ENCODE measurements at places on chromosomes 3 and 15.

DNA sequence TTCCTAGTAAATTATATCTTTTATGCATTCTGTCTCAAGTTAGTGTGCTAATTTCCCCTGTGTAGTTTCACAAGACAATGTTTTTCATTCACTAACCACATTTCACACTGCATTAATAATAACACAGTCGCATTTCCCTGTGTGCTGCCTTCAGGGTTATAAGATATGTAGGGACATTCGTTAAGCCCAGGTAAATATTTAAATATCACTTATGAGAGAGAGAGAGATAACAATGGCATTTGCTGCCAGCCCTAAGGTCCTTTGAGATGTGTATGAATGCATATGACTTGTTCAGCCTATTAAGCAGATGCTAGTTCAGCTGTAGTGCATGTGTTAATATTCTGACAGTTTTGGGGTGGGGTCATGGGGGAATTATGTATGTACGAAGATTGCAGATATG, 876.7 kb downstream of the NAALADL2 start:
- DNase-seq = no peak

DNA sequence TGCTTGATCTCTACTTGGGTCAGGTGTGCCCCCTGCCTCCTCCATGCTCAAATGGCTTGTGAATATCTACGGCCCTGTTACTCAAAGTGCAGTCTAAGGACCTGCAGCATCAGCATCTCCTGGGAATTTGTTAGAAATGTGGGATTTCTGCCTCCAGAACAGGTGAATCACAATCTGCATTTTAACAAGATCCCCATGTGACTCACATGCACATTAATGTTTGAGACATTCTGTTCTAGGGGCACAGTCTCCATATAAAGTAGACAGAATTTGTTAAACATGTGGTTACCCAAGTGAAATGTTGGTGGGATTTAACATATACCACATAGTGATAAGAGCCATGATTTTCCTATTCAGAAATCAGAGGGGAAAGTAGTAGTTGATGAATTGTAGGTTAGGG, 256.2 kb downstream of the NR1D2 start:
- no peak for DNase-seq

- no peak for DNase-seq
Observed at GRCh38 chr3:73697020-73697419, 72.3 kb upstream of the PDZRN3 start.

GRCh38 chr3:178706411-178706810, 170.2 kb downstream of the KCNMB2 start:
- no peak for DNase-seq

DNA sequence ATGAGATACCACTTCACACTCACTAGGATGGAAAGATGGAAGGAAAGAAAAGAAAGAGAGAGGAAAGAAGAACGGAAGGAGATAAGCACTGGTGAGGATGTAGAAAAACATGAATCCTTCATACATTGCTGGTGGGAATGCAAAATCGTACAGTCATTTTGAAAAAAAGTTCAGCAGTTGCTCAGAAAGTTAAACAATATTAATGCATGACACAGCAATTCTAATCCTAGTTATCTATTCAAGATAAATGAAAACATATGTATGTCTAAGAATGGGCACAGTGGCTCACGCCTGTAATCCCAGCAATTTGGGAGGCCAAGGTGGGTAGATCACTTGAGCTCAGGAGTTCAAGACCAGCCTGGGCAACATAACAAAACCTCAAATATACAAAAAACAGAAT, 59.1 kb downstream of the SENP7 start:
- no peak for DNase-seq

GRCh38 chr3:115792206-115792955, 169.1 kb downstream of the GAP43 start:
- no peak for DNase-seq

- DNase-seq = no peak
Observed at GRCh38 chr15:31758126-31758525, 272.2 kb upstream of the CHRNA7 start.

GRCh38 chr15:57003418-57003817, 85.0 kb downstream of the TCF12 start:
- DNase-seq = no peak

DNA sequence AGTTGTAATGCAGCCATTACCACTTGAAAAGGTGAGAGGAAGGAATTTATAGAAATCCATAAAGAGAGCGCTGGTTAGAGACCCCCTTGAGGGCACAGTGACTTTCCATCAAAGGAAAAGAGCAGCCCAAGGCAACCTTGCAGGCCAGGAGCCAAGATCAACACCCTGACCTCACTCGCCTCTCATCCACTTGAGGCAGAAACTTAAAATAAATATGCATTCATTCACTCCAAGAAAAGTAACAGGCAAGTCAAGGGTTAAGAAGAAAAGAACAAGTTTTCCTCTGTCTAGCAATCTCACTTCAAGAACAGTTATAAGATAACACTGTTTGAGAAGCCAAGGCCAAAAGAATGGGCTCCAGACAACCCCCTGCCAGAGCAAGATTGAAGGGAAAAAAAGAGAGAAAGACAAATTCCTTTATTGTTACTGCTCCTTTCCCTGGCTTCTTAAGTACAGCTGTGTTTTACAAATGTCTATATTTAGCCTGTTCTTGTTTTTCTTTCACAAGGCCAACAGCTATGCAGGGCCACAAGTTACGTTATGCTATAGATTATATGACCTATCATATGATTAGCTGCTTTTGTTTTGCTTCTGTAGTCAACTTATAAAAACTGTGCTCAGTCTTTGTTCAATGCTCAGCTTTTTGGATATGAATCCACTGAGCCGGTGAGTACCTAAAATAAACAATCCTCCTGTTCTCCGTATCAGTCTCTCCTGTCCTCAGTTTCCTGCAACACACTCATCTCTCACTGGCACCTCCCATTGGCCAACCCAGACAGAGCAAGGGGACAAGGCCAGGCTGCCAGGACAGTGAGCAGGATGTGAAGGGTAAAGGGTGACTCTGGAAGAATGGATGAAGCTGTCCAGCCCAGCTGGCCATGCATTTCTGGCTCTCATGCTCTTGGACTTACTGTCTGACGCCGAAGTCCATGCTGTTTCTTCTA, 15.8 kb upstream of the SSUH2 start:
- no peak for DNase-seq

Data from stimulated activated CD4-positive, alpha-beta T cell treated with anti-CD3 and anti-CD28 coated beads, Interleukin-1b, Interleukin-23, amount 100 ng/mL, for 1 hour (primary cell).